Stimulated activated CD4-positive, alpha-beta T cell treated with anti-CD3 and anti-CD28 coated beads, Interleukin-2, amount 100 ng/mL, for 4 hours (primary cell): ENCODE measurements at places on chromosomes 16 and 17.

- no peak for DNase-seq
These were observed 26.8 kb upstream of the SLC5A10 start for GRCh38 chr17:18925187-18925586.

DNA sequence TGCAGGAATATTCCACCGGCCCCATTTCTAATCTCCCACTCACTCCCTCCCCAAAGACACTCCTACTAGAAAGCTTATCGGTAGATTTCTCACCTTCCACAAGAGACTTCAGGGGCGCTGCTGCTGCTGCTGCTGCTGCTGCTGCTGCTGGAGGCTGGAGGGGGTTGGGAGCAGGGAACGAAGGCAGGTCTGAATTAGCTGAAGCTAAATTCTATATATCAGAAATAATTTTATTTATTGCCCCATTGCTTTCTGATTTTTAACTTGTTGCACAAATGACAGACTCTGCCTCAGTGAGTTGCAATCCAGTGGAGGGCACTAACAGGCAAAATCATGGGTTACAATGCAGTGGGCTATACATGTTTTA is 25.8 kb upstream of the HLF start:
- no peak for DNase-seq

DNA sequence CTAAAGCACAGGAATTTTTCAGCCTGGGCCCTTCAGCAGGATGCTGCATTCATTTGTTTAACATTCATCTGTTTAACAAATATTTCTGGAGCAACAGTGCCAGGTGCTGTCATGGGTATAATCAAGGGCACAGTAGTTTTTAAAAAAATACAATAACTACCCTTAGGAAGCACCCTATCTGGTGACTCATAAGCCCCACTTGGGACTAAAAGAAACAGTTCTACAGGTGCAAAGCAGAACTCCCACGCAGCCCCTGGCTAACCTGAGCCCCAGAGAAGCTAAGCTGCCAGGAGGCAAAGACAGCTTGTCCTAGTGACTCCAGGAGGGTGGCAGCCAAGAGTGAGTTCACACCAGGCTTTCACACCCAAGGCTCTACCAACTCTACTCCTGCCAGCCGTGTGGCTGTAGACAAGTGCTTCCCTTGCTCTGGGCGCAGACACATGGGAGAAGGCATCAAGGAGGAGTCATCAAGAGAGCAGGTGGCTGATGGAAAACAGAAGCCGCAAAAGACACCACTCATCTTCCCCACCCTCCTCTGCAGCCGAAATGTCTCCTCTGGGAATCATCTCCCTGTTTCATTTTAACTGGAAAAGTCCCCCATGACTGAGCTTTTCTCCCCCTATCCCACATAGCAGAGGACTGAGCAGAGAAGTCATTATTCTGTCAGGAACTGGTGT is 14.4 kb downstream of the CUEDC1 start:
- DNase-seq: peak; percentile 39

DNA sequence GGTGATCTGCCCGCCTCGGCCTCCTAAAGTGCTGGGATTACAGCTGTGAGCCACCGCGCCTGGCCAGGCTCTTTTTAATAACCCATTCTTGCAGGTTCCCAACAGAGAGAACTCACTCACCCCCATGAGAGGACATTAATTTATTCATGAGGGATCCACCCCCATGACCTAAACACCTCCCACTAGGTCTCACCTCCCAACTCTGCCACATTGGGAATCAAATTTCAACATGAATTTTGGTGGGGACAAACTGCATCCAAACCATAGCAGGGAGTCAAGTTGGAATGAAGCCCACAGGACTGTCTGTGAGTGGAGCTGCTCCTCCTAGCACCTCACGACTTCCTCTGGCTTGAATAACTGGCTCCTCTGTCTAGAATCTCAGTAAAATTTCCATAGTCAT is 85.5 kb downstream of the WWP2 start:
- no peak for DNase-seq

GRCh38 chr17:16888413-16889087 is 83.4 kb downstream of the TNFRSF13B start:
- no peak for DNase-seq

DNA sequence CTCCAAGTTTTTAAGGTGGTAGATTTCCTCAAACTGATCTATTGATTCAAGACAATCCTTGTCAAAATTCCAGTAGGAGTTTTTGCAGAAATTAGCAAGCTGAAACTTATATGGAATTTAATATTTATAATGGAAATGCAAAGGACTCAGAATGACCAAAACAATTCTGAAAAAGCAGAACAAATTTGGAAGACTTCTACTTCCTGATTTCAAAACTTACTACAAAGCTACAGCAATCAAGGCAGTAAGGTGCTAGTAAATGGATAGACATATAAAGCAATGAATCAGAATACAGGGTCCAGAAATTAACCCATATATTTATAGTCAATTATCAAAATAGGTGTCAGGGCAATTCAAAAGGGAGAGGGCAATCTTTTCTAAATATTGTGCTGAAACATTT is 11.8 kb upstream of the IL21R start:
- DNase-seq: no peak

- no peak for DNase-seq
These were observed 681.7 kb downstream of the MAF start for GRCh38 chr16:78918805-78919305.

DNA sequence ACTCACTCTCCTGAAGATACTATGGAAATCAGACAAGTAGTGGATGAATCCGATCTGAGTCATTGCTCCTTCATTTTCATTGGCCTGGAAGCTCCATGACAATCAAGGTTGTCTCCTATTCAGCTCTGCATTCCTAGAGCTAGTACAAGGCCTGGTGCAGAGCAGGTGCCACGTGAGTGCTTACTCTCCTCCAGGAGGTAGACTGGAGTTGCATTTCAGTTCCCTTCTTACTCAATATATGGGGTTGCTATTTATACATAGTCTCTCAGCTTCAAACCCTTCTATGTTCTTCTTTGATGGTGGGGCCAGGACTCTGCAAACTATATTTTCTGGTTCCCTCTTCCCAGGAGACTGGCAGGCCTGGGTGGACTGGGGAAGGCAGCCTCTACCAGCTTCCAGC is 148.3 kb downstream of the ASIC2 start:
- no peak for DNase-seq

DNA sequence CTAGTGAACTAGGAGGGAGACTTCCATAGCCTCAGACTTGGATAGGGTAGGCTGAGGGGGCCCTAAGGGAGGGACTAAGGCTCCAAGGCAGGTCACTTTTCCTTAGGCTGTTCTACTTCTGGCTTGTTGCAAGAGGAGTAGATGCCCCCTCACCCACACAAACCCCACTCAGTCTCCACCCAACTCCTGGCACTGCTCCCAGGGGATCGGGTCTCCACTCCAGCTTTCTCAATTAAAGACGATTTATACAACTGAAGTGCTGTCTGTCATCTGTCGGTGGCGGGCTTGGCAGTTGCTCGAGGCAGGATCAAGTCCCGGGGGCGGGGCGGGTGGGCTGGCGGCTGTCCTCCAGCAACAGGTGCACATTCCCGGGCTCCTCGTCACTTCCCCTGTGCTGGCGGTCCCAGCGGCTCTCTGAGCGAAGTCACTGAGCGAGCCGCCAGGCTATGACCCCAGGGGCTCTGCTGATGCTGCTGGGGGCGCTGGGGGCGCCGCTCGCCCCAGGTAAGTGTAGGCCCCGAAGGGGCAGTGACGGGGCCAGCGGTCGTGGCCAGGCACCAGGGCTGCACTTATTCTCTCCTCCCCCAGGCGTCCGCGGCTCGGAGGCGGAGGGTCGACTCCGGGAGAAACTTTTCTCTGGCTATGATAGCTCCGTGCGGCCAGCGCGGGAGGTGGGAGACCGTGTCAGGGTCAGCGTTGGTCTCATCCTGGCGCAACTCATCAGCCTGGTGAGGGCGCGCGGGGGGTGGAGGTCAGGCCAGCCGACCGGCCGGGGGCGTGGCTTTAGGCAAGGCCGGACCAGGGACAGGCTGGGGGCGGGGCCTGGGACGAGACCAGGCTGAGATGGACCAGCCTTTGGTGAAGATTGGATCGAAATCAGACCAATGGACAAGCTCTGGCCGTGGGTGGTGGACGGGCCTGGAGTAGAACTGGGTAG is at the start of gene CHRNB1:
Gene CHRNB1, plus strand, starts transcription at position 380 of the 937 bp plus-strand sequence. Its CDS starts 67 bp downstream, at position 447.
- no peak for DNase-seq

GRCh38 chr17:76816590-76817135 is 51.5 kb upstream of the MGAT5B start:
- DNase-seq: peak; percentile 35
